ENCODE measurements at places on chromosomes 5 and 9.
A peak's percentile ranks its signal among the peaks of the same experiment; 100 is the strongest.

DNA sequence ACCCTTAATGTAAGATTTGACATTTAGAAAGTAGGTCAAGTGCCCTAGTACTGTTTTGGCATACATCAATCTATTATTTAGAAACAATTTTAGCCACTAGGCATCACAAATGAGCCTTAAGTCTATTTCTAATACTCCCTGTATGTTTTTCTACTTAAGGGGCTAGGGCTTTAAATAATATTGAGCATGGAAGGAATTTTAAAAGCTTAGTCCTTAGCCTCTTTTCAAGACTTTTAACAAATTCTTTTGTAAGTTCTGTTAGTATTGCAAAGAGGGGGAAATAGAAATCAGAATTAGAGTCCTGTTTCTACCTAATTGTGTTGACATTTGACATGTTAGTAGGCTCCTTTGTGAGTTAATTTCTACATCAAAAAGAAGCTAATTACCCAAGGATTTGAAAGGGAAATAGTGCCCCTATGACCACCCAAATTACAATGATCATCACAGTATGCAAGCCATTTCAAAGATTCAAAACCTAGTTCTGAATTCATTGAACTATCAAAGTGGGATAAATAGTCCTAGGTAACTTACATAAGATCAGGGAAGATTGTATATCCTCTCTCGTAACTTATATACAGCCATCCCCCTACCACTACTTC, 647.8 kb upstream of the ACO1 start:
- DNase-seq = no peak

GRCh38 chr5:59132131-59132530, 549.3 kb downstream of the RAB3C start:
- no peak for DNase-seq

DNA sequence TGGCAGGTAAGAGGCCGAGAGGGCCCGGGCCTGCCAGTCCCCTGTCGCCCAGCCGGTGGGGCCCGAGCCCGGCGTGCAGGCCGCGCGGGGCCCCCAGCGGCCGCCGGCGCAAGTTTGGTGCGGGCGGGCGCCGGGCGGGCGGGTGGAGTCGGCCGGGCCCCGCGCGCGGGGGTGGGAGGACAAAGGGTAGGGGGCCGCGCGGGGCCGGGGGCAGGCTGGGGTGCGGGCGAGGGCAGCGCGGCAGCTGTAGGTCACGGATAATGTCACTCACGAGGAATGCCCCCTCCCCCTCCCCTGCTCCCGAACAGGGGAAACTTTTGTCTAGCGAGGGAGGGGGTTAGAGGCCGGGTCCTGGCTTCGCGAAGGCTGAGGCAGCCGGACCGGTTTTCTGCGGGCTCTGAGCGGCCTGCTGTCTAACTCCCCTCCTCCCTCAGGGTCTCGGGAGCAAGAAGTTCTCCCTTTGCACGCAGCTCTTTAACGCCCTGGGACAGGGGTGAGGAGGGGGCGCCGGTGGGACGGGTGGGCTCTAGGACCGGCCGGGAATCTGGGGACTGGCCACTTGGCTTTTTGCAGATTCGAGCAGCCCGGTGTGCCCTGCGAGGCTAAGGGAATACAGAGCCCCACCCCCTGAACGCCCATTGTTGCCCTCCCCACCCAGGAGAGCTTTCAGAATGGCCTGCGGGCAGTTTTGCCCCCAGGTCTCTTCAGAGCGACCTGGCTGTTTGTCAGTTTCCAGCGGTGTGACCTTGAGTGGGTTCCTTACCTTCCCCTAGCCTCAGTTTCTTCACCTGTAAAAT, 21.3 kb upstream of the NDST1 start:
- DNase-seq = peak; percentile 77

DNA sequence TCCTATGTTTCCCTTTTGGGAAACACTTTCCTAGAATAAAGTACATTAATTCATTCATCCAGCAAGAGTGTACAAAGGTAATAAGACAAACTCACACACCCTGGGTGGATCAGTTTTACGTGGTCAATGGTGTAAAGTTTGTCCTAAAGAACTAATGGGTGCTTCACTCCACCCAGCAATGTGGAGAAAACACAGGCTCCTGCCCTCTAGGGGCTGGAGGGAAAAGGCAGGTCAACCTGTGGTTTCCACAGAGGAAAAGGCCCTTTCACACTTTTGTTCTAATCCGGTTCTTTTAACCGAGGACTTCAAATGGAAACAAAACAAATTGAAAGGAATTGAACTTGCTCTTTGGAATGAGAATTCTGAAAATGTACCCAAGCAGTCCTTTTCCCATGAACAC, 80.9 kb upstream of the SPOCK1 start:
- DNase-seq = peak; percentile 17

DNA sequence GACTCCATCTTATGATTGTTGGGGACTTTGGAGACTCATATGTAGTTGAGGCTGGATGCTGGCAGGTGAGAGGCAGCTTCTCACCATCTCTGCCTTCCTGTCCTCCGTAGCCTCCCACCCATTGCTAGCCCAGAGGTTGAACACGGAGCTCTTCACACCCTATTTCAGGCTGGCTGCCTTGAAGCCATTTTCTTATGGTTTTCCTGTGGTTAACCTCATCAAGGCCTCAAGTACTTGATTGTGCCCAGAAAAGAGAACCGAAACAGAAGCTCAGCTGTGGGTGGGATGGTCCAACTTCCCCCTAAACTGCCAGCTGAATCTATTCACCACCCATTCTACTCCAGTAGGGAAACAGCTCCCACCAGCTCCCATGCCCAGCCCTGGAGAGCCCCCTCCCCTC, 102.9 kb downstream of the LIFR start:
- DNase-seq = no peak

GRCh38 chr9:133106511-133107244, 14.4 kb downstream of the RALGDS start:
- DNase-seq = no peak

DNA sequence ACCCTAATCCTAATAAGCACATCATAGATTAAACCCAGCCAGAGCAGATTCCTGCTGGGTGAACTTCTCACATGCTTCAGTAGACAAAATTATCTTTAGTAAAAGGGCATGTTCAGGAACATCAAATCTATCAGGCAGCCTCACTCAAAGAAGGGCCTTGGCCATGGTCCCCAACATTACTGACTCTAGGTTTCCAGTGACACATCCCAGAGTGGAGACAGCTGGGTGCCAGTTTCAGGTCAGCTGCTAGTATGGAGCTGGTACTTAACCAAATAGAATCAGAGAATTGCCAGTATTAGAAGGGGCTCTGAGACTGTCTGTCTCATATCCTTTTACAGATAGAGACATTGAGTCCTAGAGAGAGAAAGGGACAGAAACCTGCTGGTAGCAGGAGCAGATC, 44.1 kb upstream of the GALNT10 start:
- no peak for DNase-seq

DNA sequence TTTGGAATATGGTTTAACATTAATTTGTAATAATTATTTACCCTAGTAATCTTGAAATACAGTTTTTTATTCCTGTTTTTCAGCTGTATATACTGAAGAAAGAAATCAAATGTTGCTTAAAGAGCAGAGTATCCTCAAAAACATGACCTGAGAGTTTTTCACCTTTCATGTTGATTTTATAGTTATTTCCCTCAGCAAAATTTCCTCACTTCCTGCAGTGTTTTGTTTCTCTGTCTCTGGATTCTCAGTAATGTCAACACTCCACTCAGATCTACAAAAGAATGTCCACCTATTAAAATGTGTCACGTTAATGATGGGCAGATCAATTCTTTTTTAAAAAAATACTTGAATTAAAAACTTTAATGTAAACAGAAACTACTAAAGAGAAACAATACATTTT, 398.3 kb downstream of the ANXA1 start:
- DNase-seq = no peak

GRCh38 chr5:33563983-33564908, 123.5 kb downstream of the TARS1 start:
- DNase-seq = no peak

GRCh38 chr5:64532657-64533056, 26.8 kb downstream of the RGS7BP start:
- DNase-seq = no peak

DNA sequence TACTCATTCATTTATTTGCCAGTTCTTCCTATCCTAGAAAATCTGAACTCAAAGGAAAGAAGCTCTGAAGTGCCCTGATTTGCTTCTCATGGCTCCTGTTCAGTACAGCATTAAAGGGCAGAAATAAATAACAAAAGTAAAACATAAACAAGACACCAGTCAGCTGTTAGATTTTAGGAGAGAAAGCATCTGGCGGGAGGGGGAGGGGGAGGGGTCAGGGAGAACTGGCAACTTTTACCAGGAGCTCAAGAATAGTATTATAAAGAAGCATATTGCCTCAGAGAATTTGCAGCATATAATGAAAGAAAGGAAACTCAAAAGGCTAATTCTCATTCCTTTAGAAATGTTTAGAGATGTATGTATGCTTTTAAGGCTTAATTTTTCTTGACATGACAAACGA, 68.1 kb downstream of the SEMA6A start:
- no peak for DNase-seq

All from endothelial cell (in vitro differentiated cells).